T-cell (primary cell): ENCODE measurements at places on chromosomes 3 and 15.

DNA sequence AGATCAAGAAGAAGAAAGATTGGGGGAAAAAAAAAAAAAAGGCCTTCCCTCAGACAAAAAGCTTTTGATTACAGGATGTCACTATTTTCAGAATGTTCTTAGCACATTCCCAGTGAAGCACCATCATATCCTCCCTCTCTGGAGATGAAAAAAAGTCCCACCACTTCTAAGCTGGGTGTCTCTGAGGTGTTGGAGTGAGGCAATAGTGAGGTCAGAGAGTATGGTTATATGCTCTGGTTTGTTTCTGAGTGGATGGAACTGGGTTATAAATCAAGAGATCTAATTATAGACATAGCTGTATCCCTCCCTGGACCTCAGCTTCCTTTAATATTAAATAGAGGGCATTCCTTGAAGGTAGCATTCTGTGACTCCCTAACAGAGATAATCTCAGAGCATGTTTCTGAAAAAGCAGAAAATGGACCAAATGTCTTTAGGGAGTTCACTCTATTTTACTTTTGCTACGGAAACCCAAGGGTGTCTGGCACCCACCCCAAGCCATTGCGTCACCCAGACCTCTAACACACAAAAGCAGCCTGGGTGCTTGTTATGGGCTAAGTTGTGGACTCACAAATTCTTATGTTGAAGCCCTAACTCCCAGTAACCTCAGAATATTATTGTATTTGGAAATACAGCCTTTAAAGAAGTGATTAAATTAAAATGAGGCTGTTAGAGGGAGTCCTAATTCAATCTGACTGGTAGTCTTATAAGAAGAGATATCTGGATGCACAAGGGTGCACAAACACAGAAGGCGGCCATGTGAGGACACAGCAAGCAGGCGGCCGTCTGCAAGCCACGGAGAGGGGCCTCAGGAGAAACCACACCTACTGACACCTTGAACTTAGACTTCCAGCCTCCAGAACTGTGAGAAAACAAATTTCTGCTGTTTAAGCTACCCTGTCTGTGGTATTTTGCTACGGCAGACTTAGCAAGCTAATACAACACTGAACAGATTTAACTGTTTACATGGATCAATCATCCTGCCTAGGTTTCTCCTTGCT lies 81.5 kb downstream of the MB21D2 start:
- DNase-seq, result no peak

DNA sequence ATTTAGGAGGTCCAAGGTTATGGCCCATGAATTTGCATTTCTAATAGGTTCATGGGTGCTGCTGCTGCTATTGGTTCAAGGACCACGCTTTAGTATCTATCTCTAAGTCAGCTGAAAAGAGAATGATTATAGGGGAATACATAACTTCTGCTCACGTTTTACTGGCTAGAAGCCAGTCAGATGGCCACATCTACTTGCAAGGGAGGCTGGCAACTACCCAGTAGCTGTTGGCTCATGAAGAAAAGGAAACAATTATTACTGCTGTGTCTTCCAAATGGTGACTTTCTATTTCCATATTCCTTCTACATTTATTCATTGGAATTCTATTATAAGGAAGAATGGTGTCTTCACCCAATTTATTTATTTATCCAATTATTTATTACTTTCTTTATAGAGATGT lies 54.2 kb downstream of the SLC25A36 start:
- no peak for DNase-seq

- DNase-seq, result no peak
These were observed 143.8 kb downstream of the SV2B start for GRCh38 chr15:91243826-91244225.

DNA sequence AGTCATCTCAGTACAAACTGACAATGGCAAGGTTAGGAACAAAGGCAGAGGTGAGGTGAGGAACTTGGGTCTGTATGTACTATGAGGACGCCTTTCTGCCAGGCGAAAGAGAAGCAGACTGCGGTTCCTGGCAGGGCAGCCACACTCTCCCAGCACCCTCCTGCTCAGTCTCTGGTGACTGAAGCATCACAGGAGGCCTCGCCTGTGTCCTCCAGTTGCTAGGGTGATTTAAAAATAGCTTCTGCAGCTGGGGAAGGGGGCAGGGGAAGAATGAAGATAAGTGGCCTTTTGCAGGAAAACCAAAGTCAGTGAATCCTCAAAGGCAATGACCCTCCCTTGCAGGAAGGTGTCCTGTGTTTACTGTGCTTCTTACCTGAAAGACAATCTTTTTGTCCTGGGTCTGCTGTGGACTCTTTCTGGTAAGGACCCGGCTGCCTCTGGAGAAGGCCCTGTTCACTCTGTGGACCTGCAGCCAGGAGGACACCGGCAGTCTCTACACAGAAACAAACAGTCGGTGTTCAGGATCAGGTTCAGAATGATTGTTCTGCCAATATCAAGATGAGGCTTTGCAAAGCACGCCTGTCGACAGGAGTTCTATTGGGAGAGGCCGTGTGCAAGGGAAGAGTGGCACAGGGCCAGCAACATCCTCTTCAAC lies 65.7 kb upstream of the DGKG start:
- DNase-seq, result no peak

DNA sequence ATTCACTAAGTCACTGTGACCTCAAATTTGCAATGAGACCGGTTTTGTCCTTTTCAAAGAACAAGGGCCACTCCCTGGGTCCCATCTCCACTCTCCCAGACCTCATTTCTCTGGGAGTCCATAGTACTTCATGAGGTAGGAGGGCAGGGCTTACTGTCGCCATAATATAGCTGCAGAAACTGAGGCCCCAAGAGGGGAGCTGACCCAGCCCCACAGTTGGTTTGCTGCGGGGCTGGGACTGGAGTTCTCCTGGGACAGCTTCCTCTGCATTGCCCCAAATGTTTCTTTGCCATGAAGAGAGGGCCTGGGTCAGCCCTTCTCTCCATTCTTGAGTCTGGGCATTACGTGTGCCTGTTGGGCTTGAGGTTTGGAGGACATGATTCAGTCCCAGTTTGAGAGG lies 60.1 kb downstream of the ITGA11 start:
- DNase-seq, result no peak

DNA sequence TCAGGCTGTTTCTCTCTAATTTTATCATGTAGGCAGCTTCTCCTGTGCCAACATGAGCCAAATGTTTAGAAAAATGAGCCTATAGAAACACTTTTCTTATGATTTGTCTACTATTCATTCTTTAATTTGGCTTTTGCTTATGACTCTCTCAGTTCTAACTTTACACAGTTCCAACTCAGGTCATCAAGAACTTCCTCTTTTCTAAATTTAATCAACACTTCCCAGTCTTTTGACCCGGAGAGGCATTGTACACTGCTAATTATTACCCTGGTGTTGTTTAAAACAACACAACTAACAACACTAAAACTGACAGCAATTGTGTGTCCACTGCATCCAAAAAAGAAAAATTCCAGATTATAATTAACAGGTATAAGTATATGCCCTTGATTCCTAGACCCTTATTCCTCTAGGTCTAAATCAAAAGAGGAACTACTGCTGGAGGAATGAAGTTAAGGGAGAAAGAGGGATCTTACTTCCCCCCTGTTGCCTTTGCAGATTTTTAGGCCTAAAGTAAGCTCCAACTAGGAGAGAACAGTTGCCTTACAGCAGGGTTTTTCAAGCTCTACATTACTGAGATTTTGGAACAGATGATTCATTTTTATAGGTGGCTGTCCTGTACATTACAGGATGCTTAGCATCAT lies 332.2 kb upstream of the GOLIM4 start:
- DNase-seq, result no peak

- no peak for DNase-seq
These were observed 26.7 kb downstream of the C3orf20 start for GRCh38 chr3:14701676-14702075.

DNA sequence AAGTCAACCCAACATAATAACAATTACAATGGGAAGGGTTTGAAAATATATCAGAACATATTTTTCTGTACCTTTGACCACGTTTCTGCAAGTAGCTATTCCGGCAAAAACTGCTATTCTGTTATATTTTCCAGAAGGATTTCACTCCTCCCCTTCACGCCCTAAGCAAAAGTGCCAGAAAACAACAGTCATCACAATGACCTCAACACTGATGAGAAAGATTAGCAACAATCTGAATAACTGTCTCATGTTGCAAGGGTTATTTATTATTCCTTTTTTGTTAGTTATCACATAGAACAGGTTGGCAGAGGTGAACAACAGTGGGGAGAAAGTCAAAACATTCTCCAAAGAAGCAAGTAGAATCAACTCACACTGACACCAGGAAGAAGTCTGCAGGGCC lies 269.4 kb upstream of the ARRDC4 start:
- no peak for DNase-seq

DNA sequence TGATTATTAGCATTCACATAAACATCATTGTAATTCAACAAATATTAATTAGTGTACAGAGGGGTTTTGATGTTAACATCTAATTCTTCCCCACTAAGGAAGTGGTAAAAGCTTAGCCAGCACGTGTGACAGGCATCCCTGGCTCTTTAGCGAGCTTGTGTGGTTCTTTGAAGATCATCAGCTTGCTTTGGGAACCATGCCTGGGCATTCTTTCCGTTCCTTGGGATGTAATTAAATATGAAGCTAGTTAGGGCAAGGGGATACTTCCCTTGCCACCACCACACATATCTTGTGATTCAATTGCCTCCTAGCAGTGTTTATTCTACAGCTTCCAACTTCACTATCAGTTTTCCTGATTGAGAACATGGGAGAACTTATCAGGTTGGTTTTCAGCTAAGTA lies 246.5 kb downstream of the MYRIP start:
- DNase-seq, result no peak

DNA sequence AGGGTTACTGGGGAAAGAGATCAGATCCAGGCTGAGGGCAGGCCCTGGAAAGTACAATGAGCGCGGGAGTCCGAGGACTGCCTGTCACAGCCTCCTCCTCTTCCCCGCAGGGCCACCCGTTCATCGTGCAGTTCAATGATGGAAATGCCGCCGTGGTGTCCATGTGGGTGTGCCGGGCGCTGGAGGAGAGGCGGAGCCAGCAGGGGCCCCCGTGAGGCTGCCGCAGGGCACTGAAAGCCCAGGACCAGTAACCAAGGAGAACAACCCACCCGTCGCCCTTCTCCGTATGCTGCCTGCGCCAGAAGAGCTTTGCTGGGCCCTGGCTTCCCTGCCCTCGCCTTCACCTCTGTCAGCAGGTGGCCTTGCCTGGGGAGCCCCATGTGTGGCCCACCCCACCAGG lies 18.8 kb upstream of the SKOR1 start:
- DNase-seq, result no peak

DNA sequence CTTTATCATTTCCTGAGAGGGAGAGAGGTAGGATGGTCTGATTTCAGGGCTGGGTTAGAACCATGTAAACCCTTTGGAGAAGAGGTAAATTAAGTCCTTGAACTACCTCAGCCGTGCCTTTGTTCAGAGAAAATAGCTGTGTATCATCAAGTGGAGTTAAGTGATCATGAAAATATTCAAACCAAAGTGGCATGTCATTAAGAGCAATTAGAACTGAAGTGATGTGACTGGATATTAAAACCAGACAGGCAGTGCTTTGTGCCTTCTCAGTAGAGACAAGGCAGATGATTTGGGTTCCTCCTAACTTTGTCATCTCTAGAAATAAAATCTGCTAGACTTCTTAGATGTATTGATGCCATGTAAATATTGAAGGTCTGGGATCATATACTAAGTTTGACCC lies 171.5 kb downstream of the IL5RA start:
- DNase-seq, result no peak

DNA sequence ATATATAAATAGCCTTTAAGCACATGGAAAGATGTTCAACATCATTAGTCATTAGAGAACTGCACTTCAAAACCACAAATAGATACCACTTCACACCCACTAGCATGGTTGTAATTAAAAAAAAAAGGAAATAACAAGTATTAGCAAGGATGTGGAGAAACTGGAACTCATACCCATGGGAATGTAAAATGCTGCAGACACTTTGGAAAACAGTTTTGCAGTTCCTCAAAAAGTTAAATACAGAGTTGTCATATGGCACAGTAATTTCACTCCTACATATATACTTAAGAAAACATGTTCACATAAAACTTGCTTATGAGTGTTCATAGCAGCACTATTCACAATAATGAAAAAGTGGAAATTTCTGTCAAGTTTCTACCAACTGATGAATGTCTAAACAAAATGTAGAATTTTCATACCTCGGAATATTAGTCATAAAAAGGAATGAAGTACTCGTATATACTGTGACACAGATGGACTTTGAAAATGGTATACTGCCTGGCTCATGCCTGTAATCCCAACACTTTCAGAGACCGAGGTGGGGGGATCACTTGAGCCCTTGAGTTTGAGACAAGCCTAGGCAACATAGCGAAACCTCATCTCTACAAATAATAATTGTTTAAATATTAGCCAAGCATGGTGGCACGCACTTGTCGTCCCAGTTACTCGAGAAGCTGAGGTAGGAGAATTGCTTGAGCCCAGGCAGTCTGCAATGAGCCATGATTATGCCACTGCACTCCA lies 28.1 kb downstream of the BCL2A1 start:
- DNase-seq, result no peak

DNA sequence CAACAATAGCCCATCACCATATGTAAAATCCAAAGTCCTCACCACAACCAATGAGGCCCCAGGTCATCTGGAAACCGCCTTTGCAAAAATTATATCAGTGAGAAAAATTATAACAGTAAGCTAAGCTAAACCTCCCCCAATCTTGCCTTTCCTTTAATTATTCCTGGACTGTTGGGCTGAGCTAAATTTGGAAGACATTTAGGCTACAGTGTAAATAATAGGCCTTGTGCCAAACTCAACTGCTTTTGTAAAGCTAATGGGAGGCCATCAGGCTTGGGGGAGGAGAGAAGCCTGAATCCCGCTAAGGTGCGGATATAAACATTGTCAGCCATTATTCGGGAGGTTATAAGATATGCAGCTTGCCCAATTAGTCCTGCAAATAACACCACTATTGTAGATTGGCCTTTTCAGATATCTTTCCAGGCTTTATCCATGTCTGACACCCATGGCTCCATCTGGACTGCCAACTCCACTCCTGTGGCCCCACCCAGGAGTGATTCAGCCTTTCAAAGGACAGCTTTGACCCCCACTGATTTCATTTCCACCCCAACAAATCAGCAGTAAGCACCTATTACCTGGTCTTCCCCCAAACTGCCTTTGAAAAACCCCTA lies 53.0 kb upstream of the CA12 start:
- DNase-seq, result no peak

GRCh38 chr15:37057256-37057655 lies 43.1 kb downstream of the MEIS2 start:
- DNase-seq, result no peak

GRCh38 chr3:10332481-10333348 lies 11.8 kb upstream of the SEC13 start:
- DNase-seq, result no peak

GRCh38 chr3:172142051-172142863 lies 102.9 kb downstream of the FNDC3B start:
- DNase-seq, result no peak
